ENCODE measurements at places on chromosomes 7 and 10. TPM values are rescaled to one million over a fixed set of nuclear protein-coding genes. Genes with fewer than 3 reads are reported as not detected.

Gene SOSTDC1
- 8.3 TPM for total RNA-seq

- no peak for DNase-seq
These were observed 30.8 kb downstream of the MINDY3 start for GRCh38 chr10:15829495-15829894.

- DNase-seq, result no peak
These were observed 174.6 kb downstream of the CCDC71L start for GRCh38 chr7:106486331-106486730.

DNA sequence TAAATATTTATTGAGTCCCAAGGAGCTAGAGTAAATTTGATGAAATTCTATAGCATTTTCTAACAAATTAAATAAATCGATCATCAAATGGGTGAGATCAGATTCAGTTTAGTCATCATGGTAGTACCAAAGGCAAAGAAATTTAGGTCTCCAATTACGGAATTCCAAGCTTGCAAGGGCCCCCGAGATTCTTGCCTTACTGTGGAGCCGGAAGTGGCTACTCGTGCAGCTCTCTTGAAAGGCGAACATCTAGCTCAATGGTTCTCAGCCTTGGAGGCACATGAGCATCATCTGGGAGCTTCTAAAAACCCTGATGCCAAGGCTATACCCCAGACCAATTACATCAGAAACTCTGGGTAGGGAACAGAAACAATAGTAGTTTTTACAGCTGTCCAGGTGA is 117.9 kb upstream of the PRR15 start:
- DNase-seq, result no peak

GRCh38 chr10:129344103-129344502 is 122.9 kb upstream of the MGMT start:
- DNase-seq, result no peak

- DNase-seq, result no peak
These were observed 722.2 kb downstream of the PARD3 start for GRCh38 chr10:34092891-34093290.

DNA sequence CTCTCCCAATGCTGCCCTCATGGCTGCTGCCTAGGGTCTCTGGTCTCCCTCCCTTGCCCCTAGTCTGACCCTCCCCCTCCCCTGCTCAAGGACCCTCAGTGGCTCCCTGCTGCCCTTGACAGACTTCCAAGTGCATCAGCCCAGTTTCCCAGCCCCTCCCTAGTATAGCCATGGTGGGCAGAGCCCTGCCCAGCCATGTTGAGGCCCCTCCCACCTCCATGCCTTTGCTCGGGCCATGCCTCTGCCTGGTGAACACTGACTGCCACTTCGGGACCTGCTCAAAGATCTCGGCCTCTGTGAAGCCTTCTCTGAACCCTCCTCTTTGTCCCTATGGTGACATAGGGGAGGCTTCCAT is 73.2 kb downstream of the MYL10 start:
- DNase-seq, result no peak

Gene UROS
- 81.7 TPM for total RNA-seq

Gene ANKRD30A
- total RNA-seq, result not detected

DNA sequence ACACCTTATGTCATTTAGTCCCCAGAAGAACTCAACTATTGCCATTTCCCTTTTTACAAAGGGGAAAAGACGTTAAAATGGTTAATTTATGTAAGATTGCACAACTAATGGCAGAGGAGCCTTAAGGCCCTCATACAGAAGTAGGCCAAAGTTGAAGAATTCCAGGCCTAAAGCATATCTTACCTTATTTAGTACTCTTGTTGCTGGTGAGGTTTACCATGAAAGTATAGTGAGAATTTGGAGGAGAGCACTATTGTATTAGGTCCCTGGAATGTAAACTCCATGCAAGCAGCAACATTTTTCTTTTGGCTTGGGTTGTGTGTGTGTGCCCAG is 731 bp upstream of the CRPPA start:
- no peak for DNase-seq
